GF-D8 (cell line): ENCODE measurements at places on chromosomes 5 and 9.

GRCh38 chr5:169702693-169703481 lies 65.8 kb downstream of the DOCK2 start:
- no peak for DNase-seq

DNA sequence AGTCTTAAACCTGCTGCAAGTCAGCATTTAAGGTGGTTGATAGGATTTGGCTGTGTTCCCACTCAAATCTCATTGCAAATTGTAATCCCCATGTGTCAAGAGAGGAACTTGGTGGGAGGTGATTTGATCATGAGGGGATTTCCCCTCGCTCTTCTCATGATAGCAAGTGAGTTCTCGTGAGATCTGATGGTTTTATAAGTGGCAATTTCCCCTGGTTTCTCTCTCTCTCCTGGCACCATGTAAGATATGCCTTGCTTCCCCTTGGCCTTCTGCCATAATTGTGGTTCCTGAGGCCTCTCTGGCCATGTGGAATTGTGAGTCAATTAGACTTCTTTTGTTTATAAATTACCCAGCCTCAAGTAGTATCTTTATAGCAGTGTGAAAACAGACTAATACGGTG lies 84.3 kb upstream of the SMC2 start:
- DNase-seq: peak; percentile 28

DNA sequence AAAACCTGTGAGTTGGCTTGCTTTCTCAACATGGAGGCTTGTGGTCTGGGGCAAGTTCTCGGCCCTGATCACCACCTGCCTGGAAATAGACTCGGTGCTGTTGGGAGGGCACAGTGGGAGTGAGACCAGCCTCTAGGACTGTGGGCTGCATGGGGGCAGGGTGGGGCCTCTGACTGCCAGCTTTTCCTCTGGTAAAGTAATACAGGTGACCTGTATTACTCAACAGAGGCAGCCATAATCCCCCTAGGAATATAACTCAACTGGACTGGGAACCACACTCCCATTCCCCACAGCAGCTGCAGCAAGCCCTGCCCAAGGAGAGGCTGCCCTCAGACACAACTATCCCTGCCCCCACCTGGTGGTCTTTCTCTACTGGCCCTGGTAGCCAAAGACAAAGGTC lies 72.8 kb downstream of the C9orf153 start:
- no peak for DNase-seq

DNA sequence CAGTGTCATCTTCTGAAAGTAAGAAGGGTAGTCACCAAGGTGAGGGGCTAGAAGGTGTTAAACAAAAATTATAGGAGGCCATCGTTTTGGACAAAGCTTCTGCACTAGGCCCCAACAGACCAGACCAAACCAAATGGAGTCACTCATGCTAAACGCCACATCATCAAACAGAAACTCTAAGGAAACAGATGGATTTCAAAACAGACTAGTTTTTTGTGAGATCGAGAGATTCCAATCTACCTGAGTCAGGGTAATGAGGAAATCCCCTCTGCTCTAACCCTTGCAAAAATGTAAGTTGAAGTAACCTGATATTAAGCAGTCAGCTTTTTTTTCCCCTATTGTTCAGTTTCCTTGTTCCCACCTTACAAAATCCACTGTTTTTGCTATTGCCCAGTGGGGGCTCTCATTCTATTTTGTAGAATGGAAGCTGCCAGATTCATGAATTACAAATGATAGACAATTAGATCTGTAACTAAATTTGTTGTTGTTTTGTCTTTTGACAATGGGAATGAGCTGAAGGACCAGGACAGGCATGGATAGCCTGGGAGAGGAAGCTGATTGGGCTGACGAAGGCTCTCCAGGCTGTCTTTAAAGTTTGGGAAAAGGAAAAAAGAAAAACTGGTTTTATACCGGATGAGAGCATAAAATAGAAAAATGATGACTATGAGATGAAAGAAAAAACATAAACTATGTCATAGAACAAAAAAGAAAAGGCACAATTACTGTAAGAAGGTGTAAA lies 94.7 kb upstream of the ADAMTSL1 start:
- DNase-seq: no peak

DNA sequence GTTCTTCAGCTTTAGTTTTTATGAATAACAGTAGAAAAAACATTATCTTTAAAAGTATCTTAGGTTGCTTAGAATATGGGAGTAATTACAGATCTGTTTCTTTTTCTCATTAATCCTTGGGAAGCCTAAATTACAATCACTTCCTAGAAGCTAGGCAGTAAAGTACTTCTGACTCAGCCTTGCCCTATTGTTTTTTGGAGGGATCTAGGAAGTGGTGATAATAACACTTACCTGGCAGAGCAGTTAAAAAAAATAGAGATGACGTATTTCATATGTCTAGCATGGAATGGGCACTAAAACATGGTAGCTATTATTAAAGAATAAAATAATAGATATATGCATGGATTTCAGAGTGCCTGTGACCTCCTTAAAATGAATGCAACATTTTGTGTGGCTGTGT lies 8.2 kb upstream of the FST start:
- no peak for DNase-seq

DNA sequence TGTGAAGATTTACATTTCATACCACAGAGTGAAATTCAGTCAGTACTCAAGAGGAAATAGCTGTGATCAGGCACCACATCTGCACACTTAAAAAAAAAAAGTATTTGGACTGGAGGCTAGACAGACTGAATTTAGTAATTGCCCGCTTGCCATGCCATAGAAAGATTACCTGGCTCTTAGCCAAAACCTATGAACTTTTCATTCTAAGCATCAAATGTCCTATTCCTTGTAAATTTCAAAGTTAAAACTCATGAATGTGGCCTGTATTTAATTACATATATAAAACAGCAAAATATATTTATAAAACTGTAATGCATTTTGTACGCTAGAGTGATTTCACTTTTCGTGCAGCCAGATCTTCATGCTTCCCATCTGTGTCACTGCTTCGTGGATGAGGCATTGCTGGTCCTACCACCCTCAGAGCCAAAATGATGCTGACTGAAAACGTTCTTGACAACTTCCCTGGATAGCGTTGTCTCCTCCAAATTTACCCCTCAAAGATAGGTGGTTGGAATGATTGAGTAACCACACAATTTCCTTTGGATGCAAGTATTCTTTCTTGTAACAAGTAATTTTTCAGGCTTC lies 447.9 kb upstream of the SGCD start:
- no peak for DNase-seq

GRCh38 chr5:57950616-57951228 lies 468.1 kb upstream of the ACTBL2 start:
- no peak for DNase-seq

DNA sequence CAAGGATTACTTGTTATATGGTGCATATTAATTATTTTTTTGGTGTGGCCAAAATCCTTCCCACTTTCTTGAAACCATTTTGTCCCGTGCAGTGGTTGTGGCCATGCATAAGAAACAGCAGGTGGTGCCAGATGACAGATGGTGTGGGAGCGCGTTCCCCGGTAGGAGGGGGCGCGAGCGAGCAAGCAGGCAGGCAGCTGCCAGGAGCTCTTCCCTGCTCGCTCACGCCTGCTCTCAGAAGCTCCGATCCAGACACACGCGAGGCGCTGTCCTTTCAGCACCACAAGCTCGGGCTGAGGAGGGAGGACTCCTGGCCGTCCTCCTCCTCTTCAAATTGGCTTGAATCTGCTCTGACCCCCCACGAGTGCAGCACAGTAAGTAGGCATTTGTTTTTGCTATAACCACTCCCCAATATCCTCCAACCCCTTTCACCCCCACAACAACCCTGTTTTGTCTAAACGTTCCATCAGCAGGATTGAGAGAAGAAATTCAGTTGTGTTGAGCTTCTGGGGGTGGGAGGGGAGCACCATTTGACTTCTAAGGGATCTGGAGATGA lies at the start of gene NSG2:
TSS of gene NSG2 (plus strand) at position 237 of the 556 bp plus-strand sequence. CDS start 1,050 bp downstream, outside the sequence.
- DNase-seq: no peak
